IPS DF 6.9 (cell line): ENCODE measurements at places on chromosomes 3 and 15.

DNA sequence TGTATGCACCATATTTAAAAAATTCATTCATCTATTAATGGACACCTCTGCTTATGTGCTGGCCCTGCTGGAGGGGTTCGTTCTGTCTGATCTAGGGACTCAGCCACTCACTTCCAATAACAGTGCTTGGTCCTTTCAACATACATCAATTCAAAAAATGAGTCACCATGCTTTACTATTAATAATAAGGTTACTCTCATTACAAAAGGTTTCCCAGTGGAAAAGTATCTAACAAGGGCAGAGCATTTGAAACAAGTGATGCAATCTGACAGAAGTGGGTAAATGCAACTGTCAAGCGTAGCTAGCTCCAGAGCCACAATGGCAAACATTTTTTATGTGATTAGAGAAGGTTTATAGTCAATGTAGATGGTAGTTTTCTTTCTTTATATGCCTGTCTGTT lies 67.9 kb upstream of the TNIK start:
- H3K27ac ChIP-seq, result no peak overlapping the region
- H3K36me3 ChIP-seq, result no peaks in the 10 kb centered on the region
- H3K4me3 ChIP-seq, result no peak overlapping the region
- H3K4me1 ChIP-seq, result no peaks in the 10 kb centered on the region; the same call in 1 of the 2 replicates

DNA sequence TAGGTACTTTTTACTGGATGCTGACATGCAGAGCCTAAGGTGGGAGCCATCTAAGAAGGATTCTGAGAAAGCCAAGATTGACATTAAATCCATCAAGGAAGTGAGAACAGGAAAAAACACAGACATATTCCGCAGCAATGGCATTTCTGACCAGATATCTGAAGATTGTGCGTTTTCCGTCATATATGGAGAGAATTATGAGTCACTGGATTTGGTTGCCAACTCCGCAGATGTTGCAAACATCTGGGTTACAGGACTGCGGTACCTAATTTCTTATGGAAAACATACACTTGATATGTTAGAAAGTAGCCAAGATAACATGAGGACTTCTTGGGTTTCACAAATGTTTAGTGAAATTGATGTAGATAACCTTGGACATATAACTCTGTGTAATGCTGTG lies 125.1 kb downstream of the PLCL2 start:
- no peaks in the 10 kb centered on the region for H3K36me3 ChIP-seq
- H3K27ac ChIP-seq, result no peak overlapping the region
- no peaks in the 10 kb centered on the region for H3K4me1 ChIP-seq
- no peaks in the 10 kb centered on the region; the same call in 1 of the 2 replicates for H3K27me3 ChIP-seq
- no peak overlapping the region for H3K4me3 ChIP-seq
- DNase-seq, result no peak

GRCh38 chr15:66919421-66919820 lies 146.0 kb upstream of the SMAD3 start:
- H3K4me1 ChIP-seq, result no peaks in the 10 kb centered on the region
- no peaks in the 10 kb centered on the region for H3K36me3 ChIP-seq
- DNase-seq, result no peak
- no peaks in the 10 kb centered on the region for H3K27me3 ChIP-seq

DNA sequence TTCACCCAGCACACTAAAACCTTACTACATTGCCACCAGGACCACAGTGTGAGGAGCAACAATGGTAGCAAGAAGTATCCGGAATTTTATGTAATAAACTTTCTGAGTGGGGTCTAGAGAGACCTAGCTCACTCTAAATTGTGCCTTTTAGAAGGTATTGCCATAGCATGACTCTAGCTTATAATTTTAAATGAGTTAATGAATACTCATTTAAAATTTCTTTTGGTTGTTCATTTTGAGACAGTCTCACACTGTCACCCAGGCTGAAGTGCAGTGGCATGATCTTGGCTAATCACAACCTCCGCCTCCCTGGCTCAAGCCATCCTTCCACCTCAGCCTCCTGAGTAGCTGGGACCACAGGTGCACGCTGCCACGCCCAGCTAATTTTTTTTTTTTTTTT lies 26.2 kb downstream of the EDC3 start:
- no peaks in the 10 kb centered on the region for H3K4me1 ChIP-seq
- H3K36me3 ChIP-seq, result peaks cover 4% of the 10 kb centered on the region; the same call in 1 of the 2 replicates
- DNase-seq, result no peak
- H3K27ac ChIP-seq, result no peak overlapping the region
- H3K27me3 ChIP-seq, result no peaks in the 10 kb centered on the region
- H3K4me3 ChIP-seq, result no peak overlapping the region

DNA sequence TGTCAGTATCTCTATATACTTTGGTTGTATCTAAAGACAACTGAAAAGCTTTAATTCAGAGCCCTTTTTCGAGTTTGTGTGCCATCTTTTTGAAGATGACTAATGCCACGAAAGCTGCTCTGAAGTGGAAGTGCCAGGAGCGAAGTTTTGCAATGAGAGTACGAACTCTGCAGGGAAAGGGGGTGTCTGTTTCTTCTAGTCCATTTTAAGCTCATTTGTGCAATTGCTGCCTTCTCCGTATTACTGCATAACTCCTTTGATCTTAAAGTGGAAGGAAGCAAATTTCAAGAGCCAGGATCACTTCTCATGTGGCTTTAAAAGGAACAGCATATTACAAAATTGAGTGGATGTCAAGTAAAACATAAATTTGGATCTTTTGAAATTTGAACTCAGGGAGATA lies 245.3 kb downstream of the FEZF2 start:
- H3K27ac ChIP-seq, result no peak overlapping the region
- no peak overlapping the region for H3K4me3 ChIP-seq
- no peak for DNase-seq
- no peaks in the 10 kb centered on the region for H3K36me3 ChIP-seq
- H3K4me1 ChIP-seq, result no peaks in the 10 kb centered on the region; the same call in 1 of the 2 replicates
- no peaks in the 10 kb centered on the region for H3K27me3 ChIP-seq

DNA sequence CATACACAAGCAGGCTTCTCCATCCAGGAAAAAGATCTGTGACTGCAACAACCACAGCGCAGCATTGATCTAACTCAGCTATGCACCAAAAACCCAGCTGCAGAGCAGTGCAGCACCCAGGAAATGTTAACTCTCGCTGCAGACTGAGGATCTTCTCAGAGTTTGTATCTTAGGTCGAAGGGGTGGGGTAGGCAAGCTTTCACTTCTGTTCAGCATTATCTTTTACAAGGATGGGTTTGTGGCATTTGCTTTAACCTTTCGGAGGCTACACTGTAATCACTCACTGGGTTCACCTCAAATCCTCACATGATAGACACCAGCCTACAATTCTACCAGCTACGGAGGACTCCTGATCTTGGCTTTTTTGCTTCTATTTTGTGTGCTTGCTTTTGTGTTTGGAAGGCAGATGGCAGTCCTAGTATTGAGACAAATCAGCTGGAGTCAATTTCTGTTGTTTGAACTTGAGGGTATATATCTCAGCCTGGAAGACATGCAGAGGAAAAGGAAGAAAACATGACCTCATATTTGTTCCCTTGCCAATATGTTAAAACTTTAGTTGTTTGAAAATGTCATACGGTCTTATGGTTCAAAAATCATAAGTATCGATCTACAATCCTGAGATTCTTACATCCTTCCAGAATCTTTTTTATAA lies 25.2 kb downstream of the LRRK1 start:
- H3K36me3 ChIP-seq, result no peaks in the 10 kb centered on the region
- DNase-seq, result no peak
- H3K4me1 ChIP-seq, result 0 out of 2 replicates have a peak, but pooled peaks cover 3% of the 10 kb centered on the region
